ENCODE measurements at places on chromosomes 6 and 20.

DNA sequence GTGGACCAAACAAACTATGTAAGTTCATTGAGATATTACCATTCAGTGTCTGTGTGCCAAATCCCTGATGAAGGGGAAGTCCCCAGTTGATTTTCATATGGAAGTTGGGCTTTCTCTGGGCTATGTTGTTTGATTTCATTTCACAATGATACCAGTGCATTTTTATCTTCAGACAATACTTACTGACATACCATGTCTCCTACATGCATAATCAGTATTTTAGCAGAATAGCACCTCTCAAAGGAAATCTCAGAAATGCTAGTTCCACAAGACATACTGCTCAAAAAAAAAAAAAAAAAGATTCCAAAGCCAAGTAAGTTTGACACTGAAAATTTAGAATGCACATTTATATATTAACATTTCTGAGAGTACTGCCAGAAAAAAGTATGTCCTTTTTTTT lies 168.8 kb upstream of the RNF217 start:
- DNase-seq = no peak

- DNase-seq = no peak
Measured at GRCh38 chr6:150025201-150025917, at the start of gene RAET1L. Gene RAET1L (minus strand): TSS chr6:150025532. CDS start chr6:150025471, 61 bp downstream.

DNA sequence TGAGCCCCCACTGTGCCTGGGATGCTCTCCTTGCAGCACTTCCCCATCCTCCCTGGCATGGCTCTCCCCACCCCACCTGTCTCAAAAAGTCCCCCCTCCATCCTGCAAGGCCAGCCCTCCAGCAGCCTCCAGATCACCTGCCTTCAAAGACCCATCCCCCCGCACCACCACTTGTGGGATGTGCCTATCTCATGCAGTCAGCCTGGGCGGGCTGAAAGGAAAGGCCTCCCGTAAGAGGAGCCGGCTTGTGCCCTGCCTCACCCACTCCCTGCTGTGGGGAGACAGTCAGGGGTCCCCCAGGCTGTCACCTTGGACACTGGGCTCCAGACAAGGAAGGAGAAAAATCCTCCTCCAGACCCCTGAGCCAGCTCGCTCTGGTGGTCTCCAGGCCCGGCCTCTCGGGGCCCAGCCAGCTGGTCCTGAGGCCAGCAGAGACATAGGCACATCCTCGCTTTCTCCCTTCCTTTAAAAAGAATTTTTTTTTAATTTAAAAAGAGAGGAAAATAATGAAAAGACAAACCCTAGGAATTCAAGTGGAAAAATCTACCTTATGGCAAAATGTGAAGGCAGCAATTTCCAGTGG lies 77.3 kb downstream of the GRM4 start:
- no peak for DNase-seq

- no peak for DNase-seq
Measured at GRCh38 chr6:108727966-108728730, 120.1 kb upstream of the ARMC2 start.

DNA sequence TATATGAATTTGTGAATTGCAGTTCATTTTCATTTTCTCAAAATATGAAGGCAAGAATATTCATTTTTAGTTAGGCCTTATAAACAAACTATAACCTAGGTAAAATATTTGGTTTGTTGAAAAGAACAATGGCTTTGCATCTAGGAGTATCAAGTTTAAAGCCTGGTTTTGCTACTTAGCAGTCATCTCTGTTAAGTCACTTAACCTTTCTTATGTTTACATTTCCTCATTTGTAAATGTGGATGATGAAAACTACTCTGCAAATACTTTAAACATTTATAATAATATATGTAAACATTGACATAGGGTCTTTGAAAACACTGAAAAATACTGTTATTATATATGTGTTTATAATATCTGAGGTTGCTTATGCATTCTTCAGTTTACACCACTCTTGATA lies 135.5 kb downstream of the CENPW start:
- no peak for DNase-seq
